NCI-H82 (cell line): ENCODE measurements at places on chromosomes 7 and 10.

DNA sequence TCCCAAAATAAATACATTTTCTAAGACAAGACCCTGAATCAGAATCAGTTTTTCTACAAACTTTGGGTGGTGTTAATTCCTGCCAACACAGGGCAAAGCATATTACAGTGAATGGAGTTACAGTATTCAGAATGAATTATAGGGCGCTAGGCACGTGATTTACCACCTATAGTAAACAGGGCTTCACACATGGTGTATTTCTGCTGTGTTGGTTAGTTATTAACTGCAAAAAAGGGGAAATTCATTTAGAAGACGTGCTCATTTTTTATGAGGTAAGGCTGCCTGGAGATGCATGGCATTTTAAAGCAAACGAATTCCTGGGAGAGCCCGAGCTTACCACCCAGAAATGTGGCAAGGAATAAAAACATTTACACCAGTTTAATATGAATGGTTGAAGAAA lies 393.8 kb downstream of the LRMDA start:
- DNase-seq, result no peak

DNA sequence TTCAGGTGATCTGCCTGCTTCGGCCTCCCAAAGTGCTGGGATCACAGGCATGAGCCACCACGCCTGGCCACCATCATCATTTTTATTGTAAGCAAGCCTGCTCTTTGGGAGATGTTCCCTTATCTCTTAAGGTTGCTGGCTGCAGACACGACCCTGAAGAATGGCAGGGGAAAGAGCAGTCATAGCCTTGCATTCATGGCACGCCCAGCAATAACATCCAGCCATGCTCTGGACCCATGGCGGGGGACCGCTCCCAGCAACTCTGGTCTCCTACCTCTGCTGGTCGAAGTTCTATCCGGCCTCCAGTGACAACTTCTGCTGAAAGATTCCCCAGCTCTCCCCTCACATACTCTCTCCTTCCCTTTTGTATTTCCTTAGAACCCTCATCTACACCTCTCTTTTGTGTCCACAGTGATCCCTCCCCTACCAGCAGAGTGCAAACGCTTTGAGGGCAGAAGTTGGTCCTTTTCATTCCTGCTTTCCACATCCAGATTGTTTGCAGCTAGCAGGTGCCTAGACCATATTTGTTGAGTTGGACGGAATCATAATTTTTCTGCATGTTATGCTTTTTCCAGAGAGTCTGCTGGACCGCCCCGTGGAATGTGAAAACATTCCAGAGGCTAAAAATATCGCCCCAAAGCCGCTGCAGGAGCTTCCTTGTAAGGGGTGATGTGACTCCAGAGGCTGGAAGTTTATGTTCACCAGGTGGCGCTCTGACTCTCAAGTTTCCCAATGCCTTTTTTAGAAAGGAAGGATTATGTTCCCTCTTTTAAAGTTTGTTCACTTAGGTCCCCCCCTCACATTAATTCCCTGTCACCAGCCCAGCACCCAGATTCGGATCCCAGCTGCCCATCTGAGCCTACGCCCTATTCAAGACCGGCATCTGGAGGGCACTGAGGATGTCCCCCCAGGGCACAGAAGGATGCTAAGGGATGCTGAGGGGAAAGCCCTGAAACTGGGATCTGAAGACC lies 4.3 kb upstream of the MARVELD1 start:
- DNase-seq, result peak; percentile 63

DNA sequence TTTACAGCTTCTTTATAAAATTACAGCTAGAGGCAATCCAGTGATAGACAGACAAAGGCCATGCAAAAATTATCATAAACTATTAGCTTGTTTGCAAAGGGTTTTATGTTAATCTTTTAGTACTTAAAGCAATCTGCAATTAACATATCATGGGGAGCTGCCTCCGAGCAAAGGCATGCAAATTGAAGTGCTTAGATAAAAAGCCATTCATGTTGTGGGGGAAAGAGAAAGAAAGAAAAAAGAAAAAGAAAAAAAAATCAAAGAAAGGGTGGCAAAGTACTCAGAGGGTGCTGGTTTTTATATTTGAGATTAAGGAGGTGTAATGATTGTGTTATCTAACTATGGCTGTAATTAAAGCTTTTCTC lies 799.5 kb downstream of the LRMDA start:
- DNase-seq, result peak; percentile 2

GRCh38 chr7:22346383-22347107 lies 10.4 kb downstream of the RAPGEF5 start:
- no peak for DNase-seq

GRCh38 chr7:123627851-123628250 lies 26.2 kb downstream of the ASB15 start:
- DNase-seq, result no peak

GRCh38 chr10:116815641-116816415 lies 33.5 kb upstream of the ENO4 start:
- DNase-seq, result no peak

DNA sequence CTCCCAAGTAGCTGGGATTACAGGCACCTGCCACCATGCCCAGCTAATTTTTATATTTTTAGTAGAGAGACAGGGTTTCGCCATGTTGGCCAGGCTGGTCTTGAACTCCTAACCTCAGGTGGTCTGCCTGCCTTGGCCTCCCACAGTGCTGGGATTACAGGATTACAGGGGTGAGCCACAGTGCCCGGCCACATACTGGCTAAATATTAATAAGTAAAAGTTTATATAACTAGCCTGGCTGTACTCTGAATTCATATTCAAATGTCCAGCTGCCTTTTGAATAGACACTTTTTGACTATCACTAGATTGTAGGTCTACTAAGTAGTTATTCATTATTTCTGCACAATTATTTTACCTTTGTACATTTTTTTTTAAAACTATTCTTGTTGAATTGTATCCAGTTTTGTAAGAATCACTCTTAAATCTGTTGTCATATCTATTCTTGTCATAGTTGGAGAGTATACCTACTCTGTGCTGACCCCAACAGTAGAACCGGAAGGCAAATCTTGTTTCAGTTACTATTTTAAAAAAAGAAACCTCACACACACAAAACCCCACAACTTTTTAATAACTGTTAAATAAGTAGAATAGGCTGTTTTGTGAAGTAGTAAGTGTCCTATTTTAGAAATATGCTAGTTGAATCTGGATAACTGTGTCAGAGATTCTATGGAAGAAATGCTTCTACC lies 29.6 kb downstream of the MINPP1 start:
- no peak for DNase-seq

DNA sequence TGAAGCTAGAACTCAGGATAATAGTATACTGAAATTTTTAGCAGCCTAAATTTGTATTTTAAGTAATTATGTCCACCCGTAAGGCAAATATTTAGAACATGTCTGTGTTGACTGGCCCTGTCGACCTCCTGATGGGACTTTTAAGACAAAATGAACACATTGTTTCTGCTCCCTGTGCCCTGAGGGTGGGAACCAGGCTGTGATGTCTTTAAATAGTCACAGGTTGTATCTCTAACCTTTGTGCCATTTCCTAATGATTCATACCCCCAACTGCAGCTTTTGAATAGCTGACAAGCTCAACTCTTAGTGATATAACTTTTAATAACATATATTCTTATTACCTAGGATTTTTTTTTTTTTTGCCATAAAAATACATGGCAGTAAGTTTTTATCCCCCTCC lies 494.9 kb upstream of the AKR1E2 start:
- no peak for DNase-seq

- DNase-seq, result no peak
These were observed 41.3 kb upstream of the UCN3 start for GRCh38 chr10:5323446-5323845.

DNA sequence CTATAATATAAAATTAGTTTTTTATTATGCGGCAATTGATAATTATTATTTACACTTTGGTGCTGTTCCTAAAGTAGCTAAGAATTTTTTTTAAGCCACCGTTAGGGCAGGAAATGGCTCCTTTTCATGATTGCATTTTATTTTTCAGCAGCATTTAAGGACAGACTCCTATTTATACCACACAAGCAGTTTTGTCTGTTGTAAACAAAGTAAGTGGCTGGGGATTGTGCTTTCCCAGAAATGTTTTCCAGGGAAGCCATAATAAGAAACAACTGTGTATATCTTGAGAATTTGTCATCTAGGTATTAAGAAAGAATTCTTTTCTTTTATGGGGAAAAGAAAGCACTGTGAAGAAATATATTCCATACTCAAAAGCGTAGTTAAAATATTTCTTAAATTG lies 232.0 kb downstream of the VTI1A start:
- no peak for DNase-seq

DNA sequence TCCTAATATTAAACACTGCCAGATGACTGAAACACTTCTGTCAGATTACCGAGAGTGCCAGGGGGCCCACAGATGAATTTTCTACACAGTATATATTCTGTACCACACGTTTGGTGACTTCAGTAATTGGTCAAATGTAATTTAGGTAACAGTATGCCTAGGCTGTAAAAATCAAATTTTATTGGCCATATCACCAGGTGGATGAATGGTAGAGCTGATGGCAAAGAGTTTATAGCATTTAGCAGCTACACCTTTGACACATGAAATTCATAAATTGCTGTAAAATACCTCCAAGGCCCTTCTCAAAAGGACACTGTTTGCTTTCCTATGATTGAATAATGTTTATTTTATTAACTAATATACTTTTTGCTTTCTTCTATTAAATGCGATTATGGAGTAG lies 101.3 kb downstream of the ARID5B start:
- no peak for DNase-seq

DNA sequence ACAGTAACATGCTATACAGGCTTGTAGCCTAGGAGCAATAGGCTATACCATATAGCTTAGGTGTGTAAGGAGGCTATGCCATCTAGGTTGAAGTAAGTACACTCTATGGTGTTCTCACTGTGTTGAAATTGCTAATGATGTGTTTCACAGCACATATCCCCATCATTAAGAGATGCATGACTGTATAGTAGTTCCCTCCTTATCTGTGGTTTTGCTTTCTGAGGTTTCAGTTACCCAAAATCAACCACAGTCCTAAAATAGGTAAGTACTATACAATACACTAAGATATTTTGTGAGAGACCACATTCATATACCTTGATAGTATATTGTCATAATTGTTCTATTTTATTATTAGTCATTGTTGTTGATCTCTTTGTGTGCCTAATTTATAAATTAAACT lies 12.7 kb downstream of the FZD1 start:
- DNase-seq, result no peak

GRCh38 chr7:140726281-140726680 lies 29.8 kb downstream of the NDUFB2 start:
- DNase-seq, result peak; percentile 20

GRCh38 chr10:97868134-97868685 lies 18.6 kb downstream of the GOLGA7B start:
- DNase-seq, result no peak
